Thyroid gland (tissue), 4 donors: ENCODE measurements at places on chromosomes 4 and X. TPM values are rescaled to one million over a fixed set of nuclear protein-coding genes. Genes with fewer than 3 reads are reported as not detected.

The CLGN gene
- total RNA-seq = 0.11 TPM

The ETDC gene
- total RNA-seq = not detected

The CT47B1 gene
- total RNA-seq = not detected

The SPIN2A gene
- total RNA-seq = 1.5 TPM

The SMIM31 gene
- not detected for total RNA-seq

The MAGED4B gene
- 14.7 TPM for total RNA-seq

The DOK7 gene
- total RNA-seq = 0.78 TPM
